ENCODE measurements at places on chromosomes 1 and 21.
A peak's percentile ranks its signal among the peaks of the same experiment; 100 is the strongest.

DNA sequence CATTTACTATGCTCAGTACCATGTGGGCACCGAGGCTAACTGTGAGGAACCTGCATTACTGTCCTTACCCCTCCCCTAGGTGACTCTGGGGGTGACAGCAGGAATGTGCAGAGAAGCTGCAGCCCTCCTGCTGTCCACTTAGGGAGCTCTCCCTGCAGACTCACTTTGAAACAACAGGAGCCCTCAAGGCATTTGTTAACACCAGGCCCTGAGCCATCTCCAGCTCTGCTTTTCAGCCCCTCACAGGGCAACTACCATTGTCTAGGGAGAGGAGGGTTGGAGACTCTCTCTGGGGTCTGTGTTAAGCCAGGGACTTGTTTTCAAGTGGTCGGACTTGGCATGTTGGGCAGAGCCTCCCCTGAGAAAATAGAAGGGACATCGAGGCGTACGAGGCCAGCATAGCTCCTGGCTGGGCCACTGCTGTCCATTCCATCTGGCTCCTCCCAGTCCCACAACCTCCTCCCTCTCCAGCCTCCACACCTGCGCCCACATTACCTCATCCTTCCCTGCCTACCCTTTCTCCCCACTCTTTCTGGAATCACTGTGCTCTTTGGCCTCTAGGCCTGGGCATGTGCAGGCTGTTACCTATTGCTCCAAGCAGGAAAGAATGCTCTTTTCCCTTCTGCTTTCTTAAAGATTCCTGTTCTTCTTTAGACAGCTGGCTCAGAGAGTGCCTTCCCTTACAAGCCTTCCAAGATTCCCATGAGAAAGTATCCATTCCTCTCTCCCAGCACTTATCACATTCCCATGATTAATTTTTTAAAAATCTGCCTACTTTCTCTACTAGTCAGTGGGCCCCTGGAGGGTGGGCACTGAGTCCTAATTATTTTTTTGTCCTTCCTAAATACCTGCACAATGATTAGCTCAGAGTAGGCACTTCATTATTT is 102.7 kb upstream of the GCLM start:
- no peak for DNase-seq

GRCh38 chr1:1917304-1917976 is 1.6 kb downstream of the TMEM52 start:
- DNase-seq, result no peak

- no peak for DNase-seq
These were observed 47.3 kb upstream of the RCC1 start for GRCh38 chr1:28458237-28459228.

DNA sequence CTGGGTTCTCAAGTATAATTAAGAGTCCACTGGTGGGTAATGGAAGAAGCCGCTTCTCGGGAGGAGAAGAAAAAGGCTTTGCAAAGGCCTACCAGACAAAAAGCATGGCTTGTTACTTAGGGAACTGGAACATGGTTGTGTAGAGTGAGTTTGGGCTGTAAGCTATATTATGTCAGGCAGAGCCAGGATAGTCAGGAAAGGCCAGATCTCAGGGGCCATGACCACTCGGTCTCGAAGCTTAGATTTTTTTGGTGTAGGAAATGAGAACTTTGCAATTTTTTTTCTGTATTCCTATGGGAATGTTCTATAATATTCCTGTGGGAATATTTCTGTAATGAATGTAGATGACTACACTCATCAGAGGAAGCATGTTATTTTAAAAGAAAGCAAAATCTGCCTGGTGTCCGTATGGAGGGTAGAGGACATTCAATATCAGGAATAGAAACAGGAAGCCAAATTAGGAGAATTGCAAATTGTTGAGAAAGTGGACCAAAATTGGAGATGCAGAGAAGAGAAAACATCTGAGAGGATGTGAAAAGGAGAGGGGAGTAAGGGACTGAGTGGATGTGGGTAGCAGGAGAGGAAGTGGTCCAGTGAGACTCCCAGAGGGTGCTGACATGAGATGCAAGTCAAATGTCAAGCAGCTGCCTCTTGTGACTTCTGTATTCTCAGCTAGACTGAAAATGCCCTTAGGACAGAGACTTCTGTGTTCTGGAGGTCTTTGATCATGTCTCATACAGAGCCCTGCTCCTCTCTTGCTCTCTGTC is 45.2 kb upstream of the HAO2 start:
- no peak for DNase-seq

DNA sequence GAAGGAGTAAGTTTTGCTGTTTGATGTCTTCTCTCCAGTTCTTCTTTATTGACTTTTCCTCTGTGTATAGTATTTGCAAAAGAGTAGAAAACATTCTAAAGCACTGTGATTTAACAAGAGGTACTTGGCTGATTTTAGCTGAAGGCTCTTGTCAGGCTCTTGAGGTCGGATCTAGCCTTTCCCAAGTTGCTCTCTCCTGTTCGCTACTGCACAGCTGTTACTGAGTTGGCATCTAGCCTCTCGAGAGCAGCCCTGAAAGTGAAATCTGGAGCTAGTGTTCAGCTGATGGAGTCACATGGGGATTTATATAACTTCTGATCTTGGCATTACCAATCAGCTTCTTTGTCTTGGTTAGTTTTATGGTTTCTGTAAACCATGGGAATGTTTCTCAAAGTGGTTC is 193.1 kb downstream of the RYR2 start:
- DNase-seq, result no peak

DNA sequence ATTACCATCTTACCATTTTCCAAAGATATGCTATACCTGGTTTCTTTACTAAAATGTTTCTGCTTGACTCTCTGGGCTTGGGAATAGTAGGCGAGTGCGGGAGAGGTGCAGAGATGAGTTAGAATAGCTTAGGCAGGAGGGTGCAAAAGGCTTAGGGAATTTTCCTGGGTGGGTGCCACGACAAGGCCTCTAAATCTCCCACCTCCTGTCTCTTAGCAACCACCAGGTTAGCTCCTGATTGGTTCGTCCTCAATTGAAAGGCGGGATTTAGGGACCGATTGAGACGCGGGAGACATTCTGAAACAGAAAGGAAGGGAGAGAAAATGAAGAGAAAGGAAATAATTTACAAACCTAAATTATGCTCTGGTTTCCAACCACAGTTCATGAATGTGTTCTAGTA is 3.1 kb downstream of the ACKR1 start:
- DNase-seq, result no peak

GRCh38 chr1:185284116-185284515 is 32.9 kb downstream of the IVNS1ABP start:
- DNase-seq, result no peak

GRCh38 chr1:222068937-222069336 is 327.0 kb upstream of the DUSP10 start:
- no peak for DNase-seq

DNA sequence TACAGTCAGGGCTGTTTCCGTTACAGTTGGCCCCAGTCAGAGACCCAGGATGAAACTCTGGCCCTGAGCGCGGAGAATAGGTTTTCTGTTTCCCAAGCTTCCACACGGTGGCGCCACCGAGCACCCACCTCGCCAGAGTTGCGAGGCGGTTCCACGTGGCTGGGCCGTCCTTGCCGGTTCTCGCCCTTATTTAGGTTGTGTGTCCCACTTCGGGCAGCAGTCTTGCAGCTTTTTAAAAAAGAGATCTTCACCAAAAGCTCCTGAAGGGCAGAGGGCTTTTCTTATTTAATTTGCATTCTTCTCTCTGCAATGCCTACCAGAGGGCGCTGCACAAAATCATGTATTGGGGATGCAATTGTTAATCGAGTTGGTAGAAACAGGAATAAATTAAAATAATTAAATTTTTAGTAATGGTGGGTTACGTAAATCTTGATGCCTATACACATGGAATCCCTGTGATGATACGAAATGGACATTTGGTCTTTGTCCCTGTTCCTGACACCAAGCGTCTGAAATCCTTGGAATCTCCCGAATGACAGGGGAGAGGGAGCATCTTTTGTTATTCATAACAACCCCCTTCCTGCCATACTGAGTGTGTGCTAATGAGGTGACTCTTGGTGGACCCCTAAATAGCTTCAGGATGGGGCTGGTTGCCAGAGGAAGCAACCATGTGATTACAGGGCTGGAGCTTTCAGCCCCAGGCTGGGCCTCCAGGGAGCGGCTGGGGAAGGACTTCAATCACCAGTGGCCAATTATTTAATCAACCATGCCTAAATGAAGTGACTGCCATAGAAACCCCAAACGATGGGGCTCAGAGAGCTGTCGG is 5.6 kb upstream of the S100A7 start:
- peak; percentile 71 for DNase-seq

DNA sequence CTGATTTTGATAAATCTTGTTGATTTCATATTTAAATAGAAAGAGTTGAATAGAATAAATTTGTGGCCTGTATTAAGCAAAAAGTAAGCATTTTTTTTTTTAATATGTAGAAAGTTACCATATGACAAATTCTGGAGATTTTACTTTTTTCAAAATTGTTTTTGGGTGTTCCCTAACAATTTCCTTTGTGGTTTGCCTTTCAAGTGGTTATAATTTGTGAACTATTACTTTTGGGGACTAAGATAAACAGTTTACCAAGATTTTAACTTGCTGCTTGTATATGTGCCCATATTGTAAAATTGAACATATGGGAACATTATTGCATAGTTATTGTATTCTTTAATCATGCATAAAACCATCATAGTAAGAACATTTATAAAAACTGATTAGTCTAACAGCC is 34.6 kb downstream of the SLC30A7 start:
- DNase-seq, result no peak

GRCh38 chr21:38729754-38730379 is 75.9 kb upstream of the ETS2 start:
- DNase-seq, result no peak

- DNase-seq, result no peak
These were observed 13.3 kb upstream of the S100A2 start for GRCh38 chr1:153578936-153579335.

DNA sequence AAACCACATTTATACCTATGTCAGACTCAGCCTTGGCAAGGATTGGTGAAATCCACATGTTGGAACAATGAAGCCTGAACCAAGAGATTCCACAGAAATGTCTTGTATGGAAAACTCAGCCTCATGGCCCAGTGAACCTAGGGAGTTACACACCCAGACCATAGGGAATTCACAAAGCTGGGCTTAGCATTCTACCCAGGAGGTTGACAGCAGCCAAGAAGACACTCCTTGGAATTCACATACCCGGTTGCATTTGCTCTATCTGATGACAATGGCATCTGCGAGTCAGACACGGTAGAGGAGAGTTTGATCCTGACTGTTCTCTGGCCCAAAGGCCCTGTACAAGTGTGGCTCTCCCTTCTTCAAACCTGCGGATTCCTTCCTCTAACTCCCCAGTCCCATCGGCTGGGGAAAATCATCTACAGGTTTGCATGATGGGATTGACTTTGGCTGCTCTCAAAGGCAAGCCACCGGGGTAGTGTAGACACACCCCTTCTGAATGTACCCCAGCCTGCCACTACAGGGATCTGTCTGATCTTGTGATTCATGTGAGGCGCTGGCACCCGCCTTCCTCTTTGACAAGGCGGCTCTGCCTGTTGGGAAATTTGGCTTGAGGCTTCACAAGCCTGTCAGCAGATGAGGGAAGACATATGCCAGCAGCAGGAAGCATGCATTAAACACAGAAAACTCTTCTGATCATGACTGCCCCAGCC is 297.3 kb upstream of the KAZN start:
- no peak for DNase-seq

DNA sequence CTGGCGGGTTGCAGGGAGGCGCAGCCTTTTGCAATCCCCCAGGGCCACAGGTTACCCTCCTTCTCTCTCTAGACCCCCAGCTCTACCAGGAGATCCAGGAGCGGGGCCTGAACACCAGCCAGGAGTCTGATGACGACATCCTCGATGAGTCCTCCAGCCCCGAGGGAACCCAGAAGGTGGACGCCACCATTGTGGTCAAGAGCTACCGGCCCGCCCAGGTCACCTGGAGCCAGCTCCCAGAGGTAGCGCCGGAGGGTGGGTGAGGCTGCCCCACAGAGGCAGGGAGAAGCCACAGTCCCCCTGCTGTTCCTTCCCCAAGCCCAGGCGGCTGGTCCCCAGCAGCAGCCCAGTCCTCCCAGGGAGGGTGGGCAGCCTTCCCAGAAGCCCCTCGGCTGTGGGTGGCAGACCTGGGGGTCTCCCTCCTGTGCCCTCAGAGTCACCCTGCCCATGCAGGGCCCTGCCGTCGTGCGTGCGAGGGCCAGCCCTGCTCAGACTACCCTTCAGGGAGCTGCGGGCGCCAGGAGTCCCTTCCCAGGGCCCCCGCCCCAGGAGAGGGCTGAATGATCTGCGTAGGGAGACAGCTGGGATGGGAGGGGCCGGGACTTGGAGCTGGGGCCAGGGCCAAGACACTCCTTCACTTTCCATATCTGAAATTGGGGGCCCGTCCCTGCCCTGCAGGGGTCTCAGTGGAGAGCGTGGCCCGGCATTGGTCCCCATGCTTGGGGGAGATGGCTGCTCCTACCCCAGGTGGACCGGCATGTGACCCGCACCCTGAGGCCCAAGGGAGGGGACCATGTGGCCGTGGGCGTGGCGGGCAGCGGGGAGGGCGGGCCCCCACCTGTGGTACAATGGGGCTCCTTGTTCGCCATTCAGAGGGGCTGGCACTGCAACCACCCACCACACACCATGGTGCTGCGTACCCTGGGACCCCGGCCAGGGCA is 12.9 kb downstream of the ARHGEF16 start:
- DNase-seq, result no peak

DNA sequence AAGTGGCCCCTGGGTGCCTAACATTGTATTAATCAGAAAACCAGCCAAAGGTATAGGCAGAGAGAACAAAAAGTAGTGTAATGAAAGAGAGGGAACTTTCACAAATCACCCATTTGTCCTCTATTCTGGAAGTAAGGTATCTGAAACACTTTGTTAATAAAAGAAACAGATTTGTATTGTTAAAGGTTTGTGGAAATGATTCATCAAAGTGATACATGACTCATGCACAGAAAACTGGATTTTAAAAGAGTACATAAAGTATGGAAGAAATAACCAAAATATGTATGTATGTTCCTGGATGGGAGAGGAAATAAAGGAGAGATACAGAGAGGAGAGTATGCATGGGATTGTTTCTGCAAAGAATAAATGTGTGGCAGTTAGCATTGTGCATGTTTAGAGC is 126.8 kb downstream of the RGS21 start:
- DNase-seq, result no peak

GRCh38 chr1:203360547-203361185 is 9.7 kb upstream of the FMOD start:
- no peak for DNase-seq

- DNase-seq, result no peak
These were observed 26.2 kb downstream of the HEYL start for GRCh38 chr1:39613250-39613649.

DNA sequence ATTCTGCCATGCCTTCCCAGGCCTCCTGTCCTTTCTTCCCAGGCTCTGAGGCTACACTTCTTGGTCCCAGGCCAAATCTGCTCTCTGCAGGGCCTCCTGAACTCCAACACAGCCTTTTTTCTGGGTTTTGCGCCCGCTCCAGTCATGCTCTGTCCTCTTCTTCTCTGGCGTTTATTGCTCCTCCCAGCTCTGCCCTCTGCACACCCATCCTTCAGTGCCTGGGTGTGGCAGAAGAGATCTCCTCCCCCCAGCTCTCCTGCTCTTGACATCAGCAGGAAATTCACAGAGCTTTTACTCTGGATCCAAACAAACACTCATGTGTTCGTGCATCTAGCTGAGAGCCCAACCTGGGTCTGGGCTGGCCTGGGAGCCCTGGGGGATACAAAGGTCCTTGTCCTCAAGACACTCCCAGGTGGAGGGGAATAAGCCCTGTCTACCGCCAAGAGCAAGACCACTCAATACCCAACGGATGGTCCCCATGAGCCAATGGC is 22.9 kb upstream of the EPS8L3 start:
- no peak for DNase-seq

Measured in activated naive CD4-positive, alpha-beta T cell treated with Interleukin-2 at 50 U/mL for 16 hours (primary cell).